ENCODE measurements at places on chromosomes 5 and 9.

- DNase-seq: no peak
Measured at GRCh38 chr9:92414566-92414965, 9.7 kb downstream of the OMD start.

DNA sequence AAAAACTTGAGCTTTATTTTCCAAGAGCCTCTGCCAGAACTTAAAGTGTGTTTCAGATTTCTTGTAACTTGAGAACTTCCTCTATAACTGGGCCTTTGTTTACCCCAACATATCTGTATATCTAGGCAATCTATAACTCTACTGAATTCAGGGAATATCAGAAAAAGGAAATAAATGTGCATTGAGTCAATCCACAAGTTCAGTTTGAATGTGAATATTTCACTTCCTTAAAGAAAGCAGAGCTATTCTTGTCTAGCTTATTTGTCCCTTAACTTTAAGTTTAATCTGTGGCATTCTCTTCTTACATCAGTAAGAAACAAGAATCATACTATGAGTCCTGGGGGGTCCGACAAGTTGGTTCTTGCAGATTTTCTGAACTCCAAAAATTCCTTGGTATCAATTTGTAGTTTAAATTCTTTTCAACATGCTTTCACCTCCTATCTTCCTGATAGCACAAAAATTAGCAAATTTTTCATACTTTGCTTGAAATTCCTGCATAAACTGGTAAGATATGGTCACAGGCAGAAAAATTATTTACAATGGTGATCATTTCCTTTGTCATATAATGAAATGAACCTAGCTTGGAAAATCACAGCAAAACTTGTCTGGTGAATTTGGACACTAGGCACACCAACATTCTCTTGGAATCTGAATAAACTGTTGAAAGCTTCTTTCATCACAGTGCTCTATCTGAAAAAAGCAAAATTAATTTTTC lies 19.8 kb upstream of the ITGA1 start:
- DNase-seq: no peak

DNA sequence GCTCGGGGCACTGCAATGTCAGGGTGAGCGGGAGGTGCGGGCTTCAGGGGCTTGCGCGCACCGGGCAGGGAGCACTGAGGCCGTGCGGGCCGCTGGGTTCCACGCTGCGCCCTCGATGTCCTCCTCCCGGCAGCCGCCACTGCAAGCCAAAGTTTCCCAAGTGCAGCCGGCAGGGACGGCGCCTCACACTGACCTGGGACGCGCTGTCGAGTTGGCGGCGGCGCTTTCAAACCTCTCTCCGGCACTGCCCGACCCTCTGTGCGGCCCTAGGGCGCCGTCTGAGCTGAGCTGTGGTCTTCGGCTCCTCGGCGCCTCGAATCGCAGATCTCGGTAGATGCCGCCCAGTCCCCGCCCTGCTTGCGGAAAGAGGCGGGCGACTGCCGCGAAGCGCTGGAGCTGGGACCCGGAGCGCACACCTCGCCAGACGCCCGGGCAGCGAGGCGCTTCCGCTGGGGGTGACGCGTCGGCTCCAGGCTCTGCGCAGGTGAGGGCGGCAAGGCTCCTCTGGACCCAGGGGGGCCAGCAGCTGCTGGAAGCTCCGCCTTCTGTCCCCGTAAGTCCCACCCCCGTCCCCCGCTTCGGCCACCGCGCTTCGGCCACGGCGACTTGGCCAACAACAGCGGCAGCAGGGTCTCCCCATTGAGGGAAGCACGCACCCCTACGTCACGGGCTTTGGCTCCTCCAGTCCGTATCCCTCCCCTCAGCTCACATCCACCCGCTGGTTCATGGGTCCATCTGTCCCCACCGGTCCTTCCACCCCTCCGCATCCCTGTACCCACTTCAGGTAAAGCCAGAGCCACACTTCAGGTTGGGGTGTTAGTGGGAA lies at the start of gene ANKRD34B:
Gene ANKRD34B, minus strand, starts transcription at position 320 of the 826 bp plus-strand sequence. CDS start 10,261 bp downstream, outside the sequence.
- DNase-seq: peak; percentile 30

GRCh38 chr5:38307845-38308244 lies 49.5 kb downstream of the EGFLAM start:
- no peak for DNase-seq

GRCh38 chr5:1498623-1499416 lies 24.9 kb downstream of the LPCAT1 start:
- DNase-seq: no peak

DNA sequence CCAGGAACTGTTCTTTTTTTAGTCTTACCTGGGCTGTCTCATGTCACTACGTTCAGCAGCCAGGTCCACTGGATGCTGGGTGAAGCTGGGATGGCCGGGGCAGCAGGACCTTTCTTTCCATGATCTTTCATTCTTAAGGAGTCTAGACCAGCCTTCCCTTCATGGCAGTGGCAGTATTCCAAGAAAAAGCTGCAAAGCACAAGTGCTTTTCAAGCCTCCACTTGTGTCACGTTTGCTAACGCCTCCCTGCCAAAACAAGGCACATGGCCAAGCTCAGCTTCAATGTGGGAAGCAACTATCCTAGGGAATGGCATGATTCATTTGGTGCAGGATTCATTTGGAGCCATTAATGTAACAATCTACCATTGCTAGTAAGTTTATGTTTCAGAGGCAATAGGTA lies 94.8 kb downstream of the RCL1 start:
- DNase-seq: no peak

DNA sequence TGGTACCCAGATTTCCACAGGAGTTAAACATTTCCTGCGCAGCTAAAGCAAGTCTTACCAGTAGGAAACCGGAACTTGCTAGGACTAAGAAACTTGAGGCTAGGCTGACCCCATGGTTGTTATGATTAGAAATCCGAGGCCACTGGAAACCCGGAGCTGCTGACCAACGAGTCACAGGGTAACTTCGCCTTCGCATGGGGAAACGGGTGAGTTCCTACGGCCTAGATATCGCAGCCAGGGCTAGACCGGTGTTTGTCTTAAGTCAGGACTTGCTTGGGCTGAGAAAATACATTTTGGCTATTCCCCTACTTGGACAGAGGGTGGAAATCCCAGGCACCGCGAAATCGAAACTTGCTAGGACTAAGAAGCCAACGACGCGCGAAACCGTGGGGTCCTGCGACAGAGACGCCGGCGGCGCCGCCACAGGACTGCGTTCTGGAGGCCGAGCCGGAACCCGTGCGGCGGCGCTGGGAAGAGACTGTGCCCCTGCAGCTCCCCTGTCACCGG lies 1.6 kb upstream of the ANXA2R start:
- peak; percentile 74 for DNase-seq

DNA sequence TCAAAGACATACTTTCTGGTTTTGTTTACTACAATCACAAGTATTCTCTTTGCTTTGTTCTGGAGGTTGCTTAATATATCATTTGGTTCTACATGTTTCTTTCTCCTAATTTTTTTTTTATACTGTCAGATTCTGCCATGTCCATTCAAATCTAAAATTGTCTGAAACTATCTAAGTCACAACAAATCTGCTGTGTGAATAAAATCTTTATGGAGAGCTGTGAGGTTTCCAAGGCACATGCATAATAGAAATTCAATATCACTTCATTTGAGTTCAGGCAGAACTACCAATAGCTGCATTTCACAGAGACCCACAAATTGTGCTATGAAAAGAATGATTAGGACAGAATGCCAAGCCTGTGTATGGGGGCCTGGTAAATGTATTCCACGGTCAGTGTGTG lies 346.9 kb upstream of the ARRDC3 start:
- DNase-seq: no peak

DNA sequence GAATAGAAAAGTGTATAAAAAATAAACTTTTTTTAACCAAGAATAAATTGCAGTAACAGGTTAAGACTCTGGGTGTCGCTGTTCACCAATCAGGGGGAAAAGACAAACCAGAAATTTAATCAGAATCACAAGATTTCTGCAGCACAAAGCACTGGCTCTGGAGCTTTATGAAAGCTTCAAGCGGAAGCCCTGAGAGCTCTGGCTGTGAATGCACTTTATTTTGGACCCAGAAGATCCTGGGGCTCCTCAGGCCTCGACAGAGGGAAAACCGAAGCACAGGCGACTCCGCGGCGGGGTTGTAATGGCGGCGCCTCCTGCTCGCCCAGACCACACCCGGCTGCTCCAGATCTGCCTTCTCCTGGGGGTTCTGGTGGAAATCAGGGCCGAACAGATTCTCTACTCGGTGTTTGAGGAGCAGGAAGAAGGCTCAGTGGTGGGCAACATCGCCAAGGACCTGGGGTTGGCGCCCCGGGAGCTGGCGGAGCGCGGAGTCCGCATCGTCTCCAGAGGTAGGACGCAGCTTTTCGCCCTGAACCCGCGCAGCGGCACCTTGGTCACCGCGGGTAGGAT lies at the start of gene PCDHGA4:
Gene PCDHGA4, plus strand, starts transcription at position 122 of the 570 bp plus-strand sequence. Its CDS starts 87 bp downstream, at position 209.
- DNase-seq: no peak

GRCh38 chr5:170745481-170746071 lies 37.9 kb upstream of the GABRP start:
- DNase-seq: no peak

DNA sequence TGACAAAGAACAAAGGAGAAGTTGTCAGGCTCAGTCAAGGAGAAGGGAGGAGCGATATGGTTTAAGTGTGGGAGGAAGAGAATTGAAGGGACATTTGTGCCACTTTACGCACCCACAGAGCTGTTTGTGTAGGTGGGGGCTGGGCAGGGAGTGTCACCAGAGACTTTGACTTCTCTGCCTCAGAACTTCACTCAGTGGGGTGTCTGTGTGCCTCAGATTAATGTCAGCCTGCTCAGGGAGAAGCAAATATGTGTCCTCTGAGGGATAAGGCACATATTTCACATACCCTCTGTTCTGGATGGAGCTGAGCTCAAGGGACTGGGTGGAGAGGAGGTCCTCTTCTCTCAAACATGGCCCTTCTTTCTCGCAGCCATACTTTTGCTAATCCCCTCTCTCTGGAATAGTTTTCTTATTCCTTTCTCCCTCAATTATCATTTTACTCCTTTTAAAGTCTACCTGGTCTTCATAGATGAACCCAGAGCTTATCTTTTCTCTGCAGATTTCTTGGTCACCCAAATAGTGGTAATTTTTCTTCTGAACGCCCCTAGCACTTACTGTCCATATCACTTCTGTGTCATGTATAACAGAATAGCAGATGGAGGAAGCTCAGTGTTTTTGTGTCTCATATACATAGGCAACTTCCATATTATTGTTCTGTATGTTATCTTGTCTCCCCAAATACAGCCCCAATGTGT lies 77.0 kb downstream of the IQGAP2 start:
- no peak for DNase-seq

GRCh38 chr5:149063017-149063687 lies at the start of gene SH3TC2:
Gene SH3TC2, minus strand, starts transcription at chr5:149063062. Its CDS starts 40 bp downstream, at chr5:149063022.
- DNase-seq: no peak

DNA sequence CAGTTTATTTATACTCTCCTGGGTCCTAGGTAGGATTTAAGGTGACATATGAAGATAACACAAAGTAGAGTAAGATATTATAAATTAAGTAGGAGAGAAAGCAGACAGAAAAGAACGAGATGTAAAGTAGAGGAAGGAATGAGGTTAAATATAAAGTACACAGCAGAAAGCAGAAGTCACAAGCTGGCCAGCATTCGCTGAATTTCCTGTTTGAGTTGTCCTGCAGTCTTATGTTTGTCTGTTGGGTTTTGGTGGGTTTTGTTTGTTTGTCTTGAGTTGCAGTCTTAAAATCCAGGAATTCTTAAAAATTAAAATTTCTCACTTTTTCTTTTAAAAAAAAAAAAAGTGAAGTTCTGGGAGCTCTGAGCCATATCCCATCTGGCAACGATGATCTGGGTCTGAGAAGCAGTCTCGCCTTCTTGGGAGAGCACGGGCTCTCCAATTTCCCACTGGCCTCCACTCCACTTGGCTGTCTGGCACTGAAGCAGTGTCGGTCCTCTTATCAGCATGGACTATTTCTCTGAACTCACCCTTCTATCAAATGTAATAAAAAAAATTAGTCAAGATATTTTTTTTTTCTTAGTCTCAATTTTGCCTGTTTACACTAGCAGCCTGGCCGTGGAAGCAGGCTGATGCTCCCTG lies 2.0 kb downstream of the S100Z start:
- no peak for DNase-seq

DNA sequence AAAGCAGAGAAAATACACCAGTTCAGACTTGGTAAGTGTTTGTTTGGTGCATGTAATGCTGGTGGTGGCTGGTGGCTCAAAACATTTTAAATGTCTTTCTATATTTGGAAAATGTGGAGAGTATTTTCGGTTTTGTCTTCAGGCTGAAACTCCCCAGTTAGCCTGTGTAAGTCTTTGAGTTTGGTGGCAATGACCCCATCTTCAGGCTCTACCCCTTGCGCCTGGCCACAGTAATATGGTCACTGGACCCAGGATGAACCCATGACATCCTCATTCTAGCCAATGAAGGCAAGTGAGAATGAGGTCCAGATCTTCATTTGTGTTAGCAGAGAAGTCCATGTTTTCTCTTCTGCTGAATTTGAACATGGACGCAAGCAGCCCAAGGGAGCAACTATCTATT lies 422.6 kb downstream of the BRINP1 start:
- DNase-seq: no peak

DNA sequence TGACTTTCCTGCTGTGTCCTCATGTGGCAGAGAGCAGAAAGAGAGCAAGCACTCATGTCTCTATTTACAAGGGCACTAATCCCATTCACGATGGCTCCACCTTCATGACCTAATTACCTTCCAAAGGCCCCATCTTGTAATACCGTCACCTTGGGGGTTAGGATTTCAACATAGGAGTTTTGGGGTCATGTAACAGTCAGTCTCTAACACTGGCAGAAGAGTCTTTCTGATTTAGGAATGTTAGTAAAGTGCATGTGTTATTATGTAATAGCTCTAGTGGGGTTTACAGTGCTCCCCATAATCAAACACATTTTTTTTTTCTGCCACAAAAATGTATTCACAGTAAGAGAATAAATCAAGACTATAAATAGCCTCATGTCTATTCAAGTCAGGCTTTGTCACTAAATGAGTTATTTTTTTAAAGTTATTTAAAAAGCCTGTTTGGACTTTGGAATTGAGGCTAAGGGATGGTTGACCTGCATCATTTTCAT lies 19.1 kb downstream of the GALNT10 start:
- DNase-seq: no peak

DNA sequence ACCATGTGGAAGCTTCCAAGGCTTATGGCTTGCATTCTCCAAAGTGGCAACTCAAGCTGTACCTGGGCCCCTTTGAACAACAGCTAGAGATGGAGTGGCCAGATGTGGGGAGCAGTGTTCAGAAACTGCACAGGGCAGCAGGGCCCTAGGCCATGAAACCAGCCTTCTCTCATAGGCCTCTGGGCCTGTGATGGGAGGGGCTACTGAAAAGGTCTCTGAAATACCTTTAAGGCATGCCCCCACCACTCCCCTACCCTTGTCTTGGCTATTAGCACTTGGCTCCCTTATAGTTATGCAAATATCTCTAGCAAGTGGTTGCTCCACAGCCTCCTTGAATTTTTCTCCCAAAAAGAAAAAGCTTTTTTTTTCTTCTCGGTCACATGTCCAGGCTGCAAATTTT lies 1014.6 kb downstream of the DTWD2 start:
- no peak for DNase-seq

GRCh38 chr5:113157886-113158285 lies 181.3 kb downstream of the DCP2 start:
- DNase-seq: no peak
